ENCODE measurements at places on chromosomes 1 and 21.
A peak's percentile ranks its signal among the peaks of the same experiment; 100 is the strongest.

DNA sequence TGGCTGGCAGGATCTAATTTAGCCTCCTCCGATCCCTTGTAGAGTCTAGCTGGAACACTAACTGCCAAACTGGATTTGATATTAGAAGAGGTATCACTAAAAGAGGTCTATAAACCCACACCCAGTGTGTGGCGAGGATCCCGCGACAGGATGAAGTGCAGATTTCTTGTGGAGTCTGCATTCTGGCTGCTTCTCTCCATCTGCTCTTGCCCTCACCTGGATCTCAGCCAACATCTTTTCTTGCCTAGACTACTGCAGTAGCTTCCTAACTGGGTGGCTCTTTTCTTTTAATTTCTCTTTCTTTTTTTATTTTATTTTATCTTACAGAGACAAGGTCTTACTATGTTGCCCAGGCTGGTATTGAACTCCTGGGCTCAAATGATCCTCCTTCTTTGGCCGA is 48.9 kb upstream of the CAPZB start:
- peaks cover 6% of the 10 kb centered on the region for H3K36me3 ChIP-seq
- H3K4me1 ChIP-seq: peaks cover 5% of the 10 kb centered on the region
- no peaks in the 10 kb centered on the region for H3K27me3 ChIP-seq
- DNase-seq: no peak
- no peak overlapping the region for H3K4me3 ChIP-seq
- H3K27ac ChIP-seq: no peak overlapping the region

- DNase-seq: no peak
- H3K27ac ChIP-seq: no peak overlapping the region
- H3K4me3 ChIP-seq: peak overlapping the region; percentile 60
- H3K27me3 ChIP-seq: peaks cover 45% of the 10 kb centered on the region
Measured at GRCh38 chr1:42381280-42381673, 685 bp downstream of the RIMKLA start.

- peaks cover 4% of the 10 kb centered on the region for H3K4me1 ChIP-seq
- no peak overlapping the region for H3K27ac ChIP-seq
- no peaks in the 10 kb centered on the region for H3K36me3 ChIP-seq
- no peak overlapping the region for H3K4me3 ChIP-seq
- H3K27me3 ChIP-seq: no peaks in the 10 kb centered on the region
- DNase-seq: peak; percentile 53
Measured at GRCh38 chr21:44952929-44953627, 13.2 kb downstream of the SLX9 start.

- no peaks in the 10 kb centered on the region for H3K36me3 ChIP-seq
- H3K27ac ChIP-seq: no peak overlapping the region
- no peaks in the 10 kb centered on the region for H3K4me1 ChIP-seq
- peaks cover 31% of the 10 kb centered on the region for H3K27me3 ChIP-seq
- DNase-seq: no peak
Measured at GRCh38 chr1:66599899-66600737, 66.2 kb downstream of the SGIP1 start.

- no peak for DNase-seq
- H3K4me3 ChIP-seq: no peak overlapping the region
- no peaks in the 10 kb centered on the region for H3K36me3 ChIP-seq
- no peaks in the 10 kb centered on the region for H3K4me1 ChIP-seq
- H3K27ac ChIP-seq: no peak overlapping the region
Measured at GRCh38 chr1:209875515-209875914, 47.7 kb downstream of the UTP25 start.

- no peaks in the 10 kb centered on the region for H3K27me3 ChIP-seq
- no peak overlapping the region for H3K4me3 ChIP-seq
- DNase-seq: no peak
- peaks cover 31% of the 10 kb centered on the region for H3K36me3 ChIP-seq
Measured at GRCh38 chr1:22101995-22102394, 40.9 kb downstream of the WNT4 start.

GRCh38 chr1:151443846-151444782 is 15.2 kb downstream of the POGZ start:
- H3K27me3 ChIP-seq: no peaks in the 10 kb centered on the region
- no peak overlapping the region for H3K4me3 ChIP-seq
- H3K4me1 ChIP-seq: peaks cover 19% of the 10 kb centered on the region
- peak; percentile 70 for DNase-seq

DNA sequence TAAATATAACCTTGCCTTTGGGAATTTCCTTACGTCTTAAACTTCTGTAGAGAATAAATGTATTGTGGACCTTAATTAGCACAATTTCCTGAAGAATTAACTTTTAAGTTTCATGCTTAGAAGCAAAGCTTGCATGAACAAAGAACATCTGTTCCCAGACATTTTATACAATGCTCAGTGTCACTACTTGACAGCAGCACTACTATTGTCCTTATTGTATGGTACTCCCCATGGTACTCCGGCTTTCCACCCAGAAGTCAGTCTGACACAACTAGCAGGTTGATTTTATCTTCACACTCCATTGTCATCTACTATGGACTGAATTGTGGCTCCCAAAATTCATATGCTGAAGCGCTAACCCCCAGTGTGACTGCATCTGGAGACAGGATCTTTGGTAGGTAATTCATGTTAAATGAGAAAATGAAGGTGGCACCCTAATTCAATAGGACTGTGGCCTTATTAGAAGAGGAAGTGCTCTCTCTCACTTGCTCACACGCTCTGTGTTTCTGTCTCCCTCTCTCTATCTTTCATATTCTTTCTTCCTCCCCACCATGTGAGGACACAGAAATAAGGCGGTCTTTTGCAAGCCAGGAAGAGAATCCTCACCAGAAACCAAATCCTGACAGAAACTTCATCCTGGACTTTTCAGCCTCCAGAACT is 10.7 kb upstream of the OR2B11 start:
- H3K4me3 ChIP-seq: no peak overlapping the region
- no peak for DNase-seq
- H3K36me3 ChIP-seq: no peaks in the 10 kb centered on the region
- H3K27me3 ChIP-seq: peaks cover 8% of the 10 kb centered on the region

All from natural killer cell treated with Interleukin-12 subunit alpha and Interleukin-12 subunit beta and Interleukin-15 and Interleukin-18, amount 100 ng/mL, for 72 hours (primary cell).